Muscle of leg (tissue), 16 donors: ENCODE measurements at places on chromosomes 16 and 17.

GRCh38 chr16:30434852-30435251 is 5.0 kb upstream of the DCTPP1 start:
- no peak for DNase-seq

GRCh38 chr17:56038131-56038530 is 115.1 kb upstream of the ANKFN1 start:
- DNase-seq, result peak; percentile 25

DNA sequence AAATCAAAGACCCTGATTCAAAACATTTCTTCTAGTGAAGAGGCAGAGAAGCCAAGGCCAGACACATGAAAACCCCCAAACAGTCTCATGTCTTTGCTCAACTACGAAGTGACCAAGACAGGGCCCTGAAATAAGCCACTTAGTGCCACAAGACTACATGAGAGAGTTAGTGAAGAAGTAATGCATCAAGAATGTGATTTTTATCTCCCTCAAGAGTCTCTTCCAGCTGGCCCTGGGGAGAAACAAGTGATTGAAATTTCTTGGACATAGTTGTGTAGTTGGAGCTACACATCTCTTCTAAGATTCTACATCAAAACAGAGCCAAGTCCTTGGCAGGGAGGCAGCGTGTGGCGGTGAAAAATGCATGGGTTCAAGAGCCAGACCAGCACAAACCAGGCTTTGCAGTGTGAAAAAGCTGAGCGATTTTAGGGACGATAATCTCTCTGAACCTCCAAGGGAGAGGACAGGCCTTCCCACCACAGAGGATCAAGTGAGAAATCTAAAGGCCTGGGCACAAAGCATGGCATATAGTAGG is 30.6 kb downstream of the LYRM1 start:
- DNase-seq, result no peak

DNA sequence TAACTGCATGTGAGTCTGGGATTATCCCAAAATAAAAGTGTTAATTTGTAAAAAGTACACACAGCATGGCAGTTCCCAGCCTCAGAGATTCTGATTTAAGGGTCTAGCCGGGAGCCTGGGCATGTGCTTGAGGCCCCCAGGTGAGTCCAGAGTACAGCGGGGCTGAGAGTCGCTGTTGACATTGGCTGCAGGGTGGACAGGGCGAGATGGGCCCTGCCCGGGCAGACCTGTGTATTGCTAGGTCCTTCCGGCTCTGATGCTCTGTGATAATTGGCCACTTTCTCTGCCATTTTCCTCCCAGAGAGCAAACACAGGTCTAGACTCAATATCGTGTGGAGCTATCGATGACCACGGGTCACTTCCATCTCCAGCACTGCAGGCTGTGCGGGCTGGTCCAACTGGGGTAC is 73.6 kb downstream of the ABCC6 start:
- no peak for DNase-seq

DNA sequence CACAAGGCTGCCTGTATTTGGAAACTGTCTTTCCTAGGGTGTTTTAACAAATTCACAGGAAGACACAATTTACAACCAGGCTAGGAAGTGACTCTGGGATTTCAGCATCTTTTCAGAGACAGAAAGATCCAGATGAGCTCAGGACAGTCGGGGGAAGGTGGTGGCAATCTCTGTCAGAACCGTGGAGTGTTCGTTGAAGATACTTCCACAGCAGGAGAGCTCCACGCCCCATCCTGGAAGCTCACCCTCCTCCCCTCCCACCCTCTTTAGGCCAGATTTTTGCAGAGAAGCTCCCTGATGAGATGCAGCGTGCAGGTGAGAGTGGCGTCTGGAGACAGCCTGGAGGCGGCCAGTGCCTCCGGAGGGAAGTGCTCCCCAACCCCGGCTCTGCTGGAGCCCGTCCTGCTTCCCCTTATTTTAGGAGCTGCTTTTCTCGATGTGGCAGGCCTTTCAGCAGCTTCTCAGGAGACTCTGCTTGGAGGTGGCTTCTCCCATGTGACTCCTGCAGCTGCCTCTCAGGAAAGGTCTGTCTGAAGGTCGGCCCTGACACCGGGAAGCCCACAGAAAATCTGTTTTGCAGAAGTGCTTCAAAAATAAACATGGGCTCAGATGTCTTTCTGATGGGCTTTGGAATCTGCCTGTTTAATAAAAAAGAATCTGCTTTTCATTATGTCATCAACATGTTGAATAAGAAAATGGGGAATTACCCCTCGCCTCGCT is 186.4 kb upstream of the CHMP6 start:
- no peak for DNase-seq

- no peak for DNase-seq
Observed at GRCh38 chr17:67558740-67559380, 158.9 kb upstream of the NOL11 start.

- no peak for DNase-seq
Observed at GRCh38 chr16:31537362-31538242, 9.9 kb downstream of the AHSP start.

- no peak for DNase-seq
Observed at GRCh38 chr17:81301195-81302144, 6.4 kb upstream of the SLC38A10 start.

DNA sequence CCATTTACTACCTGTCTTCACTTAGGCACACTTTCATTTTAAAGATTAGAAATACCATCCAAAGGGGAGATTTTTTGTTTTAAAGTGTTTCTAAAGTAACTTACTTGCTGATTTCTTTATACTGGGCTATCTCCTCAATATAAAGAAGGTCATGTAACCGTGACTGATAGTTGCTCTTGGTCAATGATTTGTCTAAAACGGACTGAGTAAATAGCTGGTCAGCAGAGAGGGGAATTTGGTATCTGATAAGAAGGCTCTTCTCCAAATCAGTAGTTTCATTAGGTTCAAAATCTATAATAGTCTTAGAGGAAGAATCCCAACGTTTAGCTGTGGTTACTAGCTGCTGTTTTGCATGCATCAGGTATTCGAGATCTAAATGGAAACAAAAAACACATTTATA is 66.4 kb downstream of the HELZ start:
- no peak for DNase-seq

GRCh38 chr16:56936950-56937349 is 5.0 kb downstream of the HERPUD1 start:
- DNase-seq, result peak; percentile 38

GRCh38 chr16:26976873-26977272 is 89.9 kb upstream of the C16orf82 start:
- no peak for DNase-seq

DNA sequence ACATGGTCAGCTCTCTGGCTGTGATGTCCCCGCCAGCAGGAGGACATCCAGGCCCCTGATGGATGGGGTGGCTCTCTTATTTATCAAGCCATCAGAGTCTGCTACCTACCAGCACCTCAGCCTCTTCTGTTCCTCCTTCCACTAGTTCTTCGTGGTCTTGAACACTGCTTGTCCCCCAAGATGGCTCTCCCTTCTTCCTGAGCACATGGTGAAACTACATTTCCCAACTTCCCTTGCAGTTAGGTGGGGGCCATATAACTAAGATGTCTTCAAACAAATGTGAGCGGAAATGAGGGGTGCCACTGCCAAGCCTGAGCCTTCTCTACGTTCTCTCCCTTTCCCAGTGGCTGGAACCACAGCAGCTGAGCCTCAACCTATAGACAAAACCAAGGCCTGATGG is 29.8 kb upstream of the CCDC182 start:
- no peak for DNase-seq

GRCh38 chr17:56676810-56677209 is 83.3 kb downstream of the NOG start:
- no peak for DNase-seq

GRCh38 chr16:12976936-12977335 is 75.5 kb downstream of the SHISA9 start:
- DNase-seq, result no peak

DNA sequence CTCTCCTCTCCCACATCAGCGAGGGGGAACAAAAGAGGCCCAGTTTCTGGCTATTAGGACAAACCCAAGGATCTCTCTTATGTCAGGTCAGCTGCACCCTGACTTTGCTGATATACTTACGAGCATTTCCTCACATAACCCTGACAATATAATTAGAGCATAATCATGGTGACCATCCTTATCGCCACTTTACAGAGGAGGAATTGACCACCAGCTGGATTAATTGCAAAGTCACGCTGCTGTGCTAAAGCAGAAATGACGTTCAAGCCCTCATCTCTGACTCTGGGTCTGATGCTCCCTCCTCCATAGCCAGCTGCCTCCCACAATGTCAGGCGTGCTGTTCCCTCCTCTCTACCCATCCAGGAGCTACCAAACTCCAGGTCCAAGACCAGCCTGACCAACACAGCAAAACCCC is 42.6 kb downstream of the TRARG1 start:
- no peak for DNase-seq

DNA sequence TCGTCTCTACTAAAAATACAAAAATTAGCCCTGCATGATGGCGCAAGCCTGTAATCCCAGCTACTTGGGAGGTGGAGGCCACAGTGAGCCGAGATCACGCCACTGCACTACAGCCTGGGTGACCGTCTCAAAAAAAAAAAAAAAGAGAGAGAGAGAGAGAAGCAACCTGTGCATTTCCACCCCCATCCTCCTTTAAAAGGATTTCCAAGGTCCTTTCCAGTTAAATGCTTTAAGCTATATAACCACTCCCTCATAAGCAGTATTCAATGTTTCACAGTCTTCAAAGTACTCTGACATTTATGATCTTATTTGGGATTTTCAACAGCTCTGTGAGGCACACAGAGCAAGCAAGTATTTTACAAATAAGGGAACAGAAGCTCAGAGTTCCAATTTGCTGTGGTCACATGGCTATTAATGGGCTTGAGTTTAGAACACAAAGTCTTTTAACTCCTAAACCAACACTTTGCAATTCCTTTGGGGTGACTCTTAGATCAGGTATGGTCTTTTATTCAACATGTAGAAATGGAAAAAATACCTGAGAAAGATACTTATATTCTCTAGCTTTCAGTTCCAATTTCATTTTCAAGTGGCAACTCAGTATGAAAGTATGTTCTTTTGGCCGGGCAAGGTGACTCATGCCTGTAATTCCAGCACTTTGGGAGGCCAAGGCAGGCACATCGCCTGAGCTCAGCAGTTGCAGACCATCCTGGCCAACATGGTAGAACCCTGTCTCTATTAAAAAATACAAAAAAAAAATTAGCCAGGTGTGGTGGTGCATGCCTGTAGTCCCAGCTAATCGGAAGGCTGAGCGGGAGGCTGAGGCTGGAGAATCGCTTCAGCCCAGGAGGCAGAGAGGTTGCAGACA is 31.3 kb downstream of the SPOP start:
- no peak for DNase-seq

- no peak for DNase-seq
Observed at GRCh38 chr16:81599034-81599744, 154.6 kb downstream of the CMIP start.

DNA sequence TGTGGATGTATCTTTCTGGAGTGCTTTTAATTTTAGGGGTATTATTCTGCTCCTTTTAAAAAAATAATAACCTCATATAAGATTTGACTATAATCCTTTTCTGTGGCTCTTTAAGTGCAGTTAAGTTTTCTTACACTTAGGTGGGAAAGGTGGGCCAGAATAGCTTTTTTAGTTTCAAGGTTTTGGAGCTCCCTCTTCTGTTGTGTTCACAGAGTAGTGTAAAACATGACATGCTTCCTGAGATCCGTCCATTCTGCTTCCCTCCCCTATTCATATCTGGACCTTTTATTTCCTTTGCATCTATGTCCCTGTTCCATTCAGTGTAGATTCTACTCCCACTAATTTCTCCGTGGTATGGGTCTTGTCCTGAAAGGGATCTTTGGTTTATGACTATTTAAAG is 12.8 kb downstream of the LRRC36 start:
- DNase-seq, result no peak

DNA sequence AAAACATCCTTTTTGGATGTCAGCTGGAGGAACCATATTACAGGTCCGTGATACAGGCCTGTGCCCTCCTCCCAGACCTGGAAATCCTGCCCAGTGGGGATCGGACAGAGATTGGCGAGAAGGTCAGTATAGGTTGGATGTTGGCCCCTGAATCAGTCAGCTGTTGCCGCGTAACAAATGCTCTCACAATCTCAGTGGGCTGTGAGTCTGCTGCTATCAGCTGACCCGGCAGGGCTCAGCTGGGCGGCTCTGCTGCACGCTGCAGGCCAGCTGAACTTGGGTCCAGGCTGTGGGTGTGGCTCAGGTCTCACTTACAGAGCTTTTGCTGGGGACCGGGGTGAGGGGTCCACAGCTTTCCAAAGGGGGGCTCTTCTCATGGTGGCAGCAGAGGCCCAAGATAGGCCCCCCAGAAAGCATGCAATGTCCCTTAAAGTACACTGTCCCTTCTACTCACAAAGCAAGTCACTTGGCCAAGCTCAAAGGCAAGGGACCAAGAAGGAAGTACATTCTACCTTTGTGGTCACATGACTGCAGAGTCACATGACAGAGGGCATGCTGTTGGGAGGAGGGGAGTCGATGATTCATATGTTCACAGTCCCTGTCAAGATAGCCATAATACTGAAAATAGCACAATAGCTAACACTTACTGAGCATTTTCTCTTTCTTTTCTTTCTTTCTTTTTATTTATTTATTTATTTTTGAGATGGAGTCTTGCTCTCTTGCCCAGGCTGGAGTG is 134.2 kb downstream of the ABCC1 start:
- DNase-seq, result no peak

DNA sequence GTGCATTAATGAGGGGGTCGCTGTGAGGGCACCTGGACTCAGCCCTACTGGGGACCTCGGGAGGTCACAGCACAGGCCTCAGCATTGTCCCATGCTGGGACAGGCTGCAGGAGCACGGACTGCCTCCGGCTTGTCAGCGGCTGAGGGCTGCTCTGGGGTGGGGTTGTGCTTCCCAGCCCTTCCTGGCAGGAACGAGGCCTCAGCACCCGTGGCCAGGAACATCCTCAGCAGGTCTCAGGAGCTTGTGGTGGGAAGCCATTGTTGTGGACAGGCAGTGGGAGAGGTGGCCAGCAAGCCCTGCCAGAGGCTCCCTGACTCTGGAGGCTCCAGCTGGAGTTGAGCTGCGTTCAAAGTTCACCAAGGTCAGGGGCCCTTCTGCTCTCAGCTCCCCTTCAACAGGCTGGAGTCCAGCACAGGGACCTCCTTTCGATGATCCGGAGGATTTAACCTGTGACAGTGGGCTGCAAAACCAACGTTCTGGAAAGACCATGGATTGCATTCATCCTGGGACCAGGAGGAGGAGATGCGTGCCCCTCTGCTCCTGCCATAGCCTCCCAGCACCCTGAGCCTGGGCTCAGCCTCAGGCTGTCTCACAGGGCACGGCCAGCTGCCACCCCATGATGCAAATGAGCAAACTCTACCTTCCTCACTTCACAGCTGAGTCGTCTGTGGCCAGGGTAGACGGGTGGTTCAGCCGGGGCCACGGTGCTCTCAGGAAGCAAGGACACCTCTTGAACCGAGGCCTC is 32.6 kb downstream of the FOXL1 start:
- peak; percentile 38 for DNase-seq

GRCh38 chr16:31354394-31355291 is at the start of gene ITGAX:
ITGAX (plus strand) TSS chr16:31355176; CDS start chr16:31355255, 79 bp downstream.
- peak; percentile 35 for DNase-seq

DNA sequence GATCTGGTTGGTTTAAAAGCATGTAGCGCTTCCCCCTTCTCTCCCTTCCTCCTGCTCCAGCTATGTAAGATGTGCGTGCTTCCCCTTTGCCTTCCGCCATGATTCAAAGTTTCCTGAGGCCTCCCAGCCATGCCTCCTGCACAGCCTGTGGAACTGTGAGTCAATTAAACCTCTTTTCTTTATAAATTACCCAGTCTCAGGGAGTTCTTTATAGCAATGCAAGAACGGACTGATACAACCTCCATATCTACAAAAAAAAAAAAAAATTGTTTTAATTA is 16.6 kb upstream of the PDXDC1 start:
- DNase-seq, result no peak

GRCh38 chr16:84773312-84773711 is 46.5 kb upstream of the CRISPLD2 start:
- no peak for DNase-seq
